NCI-H1436 treated with DMSO at 0.1 percent for 48 hours (cell line): ENCODE measurements at places on chromosomes 5 and 9.

GRCh38 chr5:173633304-173633703 lies 16.9 kb upstream of the BOD1 start:
- DNase-seq, result no peak

DNA sequence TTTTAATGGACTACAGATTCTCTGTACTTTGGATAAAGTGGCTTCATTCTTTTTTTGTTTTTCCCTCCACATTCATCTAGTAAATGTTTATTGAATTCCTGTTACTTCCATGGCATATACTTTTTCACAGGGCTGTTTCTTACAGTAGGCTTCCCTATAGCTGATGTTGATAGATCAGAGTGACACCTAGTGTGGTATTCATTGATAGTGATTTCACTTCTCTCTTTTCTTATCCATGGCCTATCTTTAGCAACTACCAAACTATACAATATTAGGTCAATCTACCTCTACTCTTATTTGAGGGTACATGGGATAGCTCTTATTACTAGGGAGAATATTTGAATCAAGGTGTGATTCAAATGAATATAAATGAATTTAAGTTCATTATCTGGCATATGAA lies 35.8 kb downstream of the FSD1L start:
- no peak for DNase-seq

GRCh38 chr9:117624106-117624505 lies 80.1 kb upstream of the TLR4 start:
- DNase-seq, result no peak

DNA sequence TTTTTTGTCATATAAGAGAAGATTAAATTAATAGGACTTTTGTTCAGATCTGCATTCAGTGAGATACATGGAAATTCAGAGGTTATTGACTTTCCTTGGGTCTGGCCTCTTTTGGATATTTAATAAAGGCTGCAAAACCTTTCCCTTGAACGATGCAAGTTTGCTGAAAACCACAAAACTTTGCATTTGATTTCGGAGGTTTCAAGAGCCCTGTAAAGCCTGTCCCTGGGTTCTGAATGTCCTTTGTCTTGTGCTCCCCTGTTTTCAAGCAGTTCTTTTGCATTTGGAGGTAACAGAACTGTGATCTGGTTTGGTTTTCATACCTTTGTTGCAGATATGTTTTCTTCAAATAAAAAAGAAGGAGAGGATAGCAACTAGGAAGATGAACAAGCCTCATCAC lies 188.1 kb upstream of the DMRT1 start:
- no peak for DNase-seq

DNA sequence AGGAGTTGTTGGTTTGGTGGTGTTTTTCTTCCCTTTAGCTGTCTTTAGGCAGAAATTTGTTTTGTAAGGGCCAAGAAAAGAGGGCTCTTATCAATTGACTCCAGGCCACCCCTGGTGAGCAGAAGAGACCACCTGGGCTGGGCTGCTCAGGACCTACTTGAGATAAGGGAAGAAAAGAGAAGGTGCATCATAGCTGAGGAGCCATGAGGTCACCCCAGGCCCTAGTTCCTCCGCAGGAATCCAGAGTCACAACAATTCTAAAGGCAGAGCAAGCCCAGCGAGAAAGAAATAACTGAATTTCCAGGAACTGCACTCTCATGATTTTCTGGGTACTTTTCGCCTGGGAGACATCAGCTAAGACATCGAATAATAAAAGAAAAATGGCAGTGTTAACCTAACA lies 34.9 kb downstream of the RFK start:
- no peak for DNase-seq

GRCh38 chr5:31247381-31247780 lies 53.9 kb downstream of the CDH6 start:
- DNase-seq, result no peak

GRCh38 chr5:149210225-149210624 lies 61.4 kb upstream of the AFAP1L1 start:
- no peak for DNase-seq

DNA sequence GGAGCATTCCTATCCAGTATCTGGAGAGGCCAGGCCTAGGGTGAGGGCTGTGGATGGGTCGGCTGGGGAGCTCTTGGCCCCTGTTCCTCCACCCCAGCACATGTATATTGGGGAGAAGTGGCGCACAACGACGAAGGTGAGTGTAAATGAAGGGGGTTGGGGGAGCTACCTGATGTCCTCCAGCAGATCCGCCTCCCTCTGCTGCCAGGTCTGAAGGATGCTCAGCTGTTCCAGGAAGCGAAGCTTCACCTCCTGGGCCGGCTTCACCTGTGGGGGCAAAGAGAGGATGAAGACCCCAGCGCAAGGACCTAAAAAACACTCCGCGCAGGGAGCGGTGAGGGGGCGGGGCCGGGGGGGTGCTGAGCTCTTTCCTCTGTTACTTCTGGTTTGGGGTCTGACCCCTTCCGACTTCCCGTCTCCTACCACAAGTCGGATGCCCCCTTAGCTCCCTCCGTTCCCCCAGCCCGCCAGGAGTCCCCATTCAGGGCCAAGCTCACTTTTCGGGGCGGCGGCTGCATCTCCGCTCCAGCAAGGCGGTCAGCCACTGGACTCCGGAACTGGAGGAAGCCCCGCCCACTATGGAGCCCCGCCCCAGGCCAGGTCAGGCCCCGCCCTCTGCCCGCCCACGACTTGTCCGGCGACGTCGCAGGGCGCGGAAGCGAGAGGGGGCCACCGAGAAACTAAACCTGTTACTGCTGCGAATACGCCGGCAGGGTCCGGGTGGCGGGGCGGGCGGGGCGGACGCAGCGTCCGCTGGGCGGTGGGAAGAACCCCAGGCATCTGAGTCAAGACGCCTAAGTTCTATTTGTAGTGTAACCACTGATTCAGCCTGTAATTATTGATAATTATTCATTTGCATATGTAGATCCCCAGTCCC lies at the start of gene FCHSD1:
Gene FCHSD1, minus strand, starts transcription at position 568 of the 877 bp plus-strand sequence. Its CDS starts 50 bp downstream, at position 518.
- no peak for DNase-seq

GRCh38 chr5:145975361-145976066 lies 39.1 kb downstream of the SH3RF2 start:
- no peak for DNase-seq

GRCh38 chr5:53323943-53324642 lies 156.3 kb upstream of the FST start:
- no peak for DNase-seq

DNA sequence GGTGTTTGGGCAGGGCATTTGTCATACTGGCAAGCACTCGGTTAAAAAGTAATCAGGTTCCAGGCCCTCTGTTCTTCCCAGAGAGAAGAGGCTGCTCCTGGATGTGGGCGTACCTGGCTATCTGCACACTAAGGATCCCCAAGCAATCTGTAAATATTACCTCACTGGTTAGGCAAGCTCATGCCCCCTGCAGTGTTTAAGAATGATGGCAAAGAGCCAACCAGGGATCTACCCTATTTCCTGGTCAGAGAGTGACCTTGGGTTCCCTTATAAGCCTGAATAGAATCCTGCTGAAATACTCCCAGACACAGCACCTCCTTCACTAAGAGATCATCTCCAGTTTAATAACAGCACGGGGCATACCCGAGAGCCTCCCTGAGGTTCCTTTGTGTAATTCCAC lies 181.2 kb downstream of the PIK3R1 start:
- no peak for DNase-seq

DNA sequence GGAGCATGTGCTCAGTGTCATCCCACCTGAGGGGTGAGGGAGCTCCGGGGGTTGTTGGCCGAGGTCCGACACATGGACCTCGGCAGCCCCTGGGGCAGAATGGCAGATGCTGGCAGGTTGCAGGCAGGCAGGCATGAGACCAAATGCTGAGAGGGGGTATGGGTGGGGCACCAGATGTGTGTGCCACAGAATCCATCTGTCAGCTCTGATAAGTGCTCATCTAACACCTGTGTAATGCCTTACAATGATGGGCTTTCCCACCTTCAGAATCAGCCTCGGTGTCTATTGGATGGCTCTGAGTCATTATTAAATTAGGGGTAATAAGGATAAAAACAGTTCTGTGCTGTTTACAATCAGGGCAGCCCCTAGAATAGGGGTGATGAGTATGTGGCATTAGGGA lies 73.1 kb upstream of the SAP30L start:
- no peak for DNase-seq

DNA sequence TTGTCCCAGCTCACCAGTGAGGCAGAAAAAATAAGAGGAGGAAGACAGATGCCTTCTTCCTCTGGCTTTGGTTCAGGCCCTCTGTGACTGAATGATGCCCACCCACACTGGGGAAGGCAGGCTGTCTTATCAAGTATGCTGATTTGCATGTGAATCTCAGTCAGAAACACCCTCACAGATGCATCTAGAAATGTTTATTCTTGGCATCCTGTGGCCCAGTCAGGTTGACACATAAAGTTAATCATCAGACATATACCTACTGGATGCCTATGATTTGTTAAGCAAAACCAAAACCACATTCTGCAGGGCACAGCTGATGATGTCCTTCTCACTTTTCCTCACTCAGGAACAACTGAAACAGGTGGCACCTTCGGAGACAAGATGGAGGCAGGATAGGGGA lies 243.4 kb upstream of the KCNN2 start:
- DNase-seq, result no peak
